ENCODE measurements at places on chromosomes 13 and 19.

GRCh38 chr13:100899720-100900316 is 225.2 kb upstream of the TMTC4 start:
- H3K27me3 ChIP-seq, result no peaks in the 10 kb centered on the region
- H3K4me3 ChIP-seq, result no peak overlapping the region
- H3K27ac ChIP-seq, result no peak overlapping the region
- no peaks in the 10 kb centered on the region for H3K4me1 ChIP-seq
- no peaks in the 10 kb centered on the region for H3K36me3 ChIP-seq

- H3K4me1 ChIP-seq, result no peaks in the 10 kb centered on the region
- no peaks in the 10 kb centered on the region for H3K36me3 ChIP-seq
- no peaks in the 10 kb centered on the region for H3K27me3 ChIP-seq
- no peak overlapping the region for H3K27ac ChIP-seq
Observed at GRCh38 chr13:73870970-73871935, 263.0 kb downstream of the KLF12 start.

- H3K36me3 ChIP-seq, result no peaks in the 10 kb centered on the region
- H3K4me3 ChIP-seq, result no peak overlapping the region
- DNase-seq, result no peak
- H3K27me3 ChIP-seq, result no peaks in the 10 kb centered on the region
- H3K4me1 ChIP-seq, result no peaks in the 10 kb centered on the region
Observed at GRCh38 chr13:68099631-68100030, 869.5 kb upstream of the PCDH9 start.

DNA sequence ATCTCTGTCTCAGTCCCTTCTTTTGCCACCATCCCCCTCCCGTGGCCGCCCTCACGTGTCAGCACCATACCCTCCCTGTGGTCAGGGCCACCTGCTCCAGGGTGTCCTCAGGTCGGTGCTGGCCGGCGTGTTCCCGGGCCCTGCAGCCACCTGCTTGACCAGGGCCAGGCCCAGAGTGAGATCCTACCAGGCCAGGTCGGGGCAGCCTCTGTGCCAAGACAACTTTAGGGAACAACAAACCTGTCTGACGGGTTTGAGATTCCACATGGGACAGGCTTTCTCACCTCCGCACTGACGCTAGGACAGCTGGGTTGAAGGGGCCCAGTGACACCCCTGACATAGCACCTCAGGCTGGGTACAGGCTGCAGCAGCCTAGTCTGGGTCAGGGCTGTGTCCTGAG is 7.5 kb upstream of the SBNO2 start:
- DNase-seq, result no peak
- H3K27ac ChIP-seq, result peak overlapping the region; percentile 88
- peaks cover 33% of the 10 kb centered on the region for H3K4me1 ChIP-seq
- H3K36me3 ChIP-seq, result no peaks in the 10 kb centered on the region
- H3K4me3 ChIP-seq, result no peak overlapping the region
- no peaks in the 10 kb centered on the region for H3K27me3 ChIP-seq

DNA sequence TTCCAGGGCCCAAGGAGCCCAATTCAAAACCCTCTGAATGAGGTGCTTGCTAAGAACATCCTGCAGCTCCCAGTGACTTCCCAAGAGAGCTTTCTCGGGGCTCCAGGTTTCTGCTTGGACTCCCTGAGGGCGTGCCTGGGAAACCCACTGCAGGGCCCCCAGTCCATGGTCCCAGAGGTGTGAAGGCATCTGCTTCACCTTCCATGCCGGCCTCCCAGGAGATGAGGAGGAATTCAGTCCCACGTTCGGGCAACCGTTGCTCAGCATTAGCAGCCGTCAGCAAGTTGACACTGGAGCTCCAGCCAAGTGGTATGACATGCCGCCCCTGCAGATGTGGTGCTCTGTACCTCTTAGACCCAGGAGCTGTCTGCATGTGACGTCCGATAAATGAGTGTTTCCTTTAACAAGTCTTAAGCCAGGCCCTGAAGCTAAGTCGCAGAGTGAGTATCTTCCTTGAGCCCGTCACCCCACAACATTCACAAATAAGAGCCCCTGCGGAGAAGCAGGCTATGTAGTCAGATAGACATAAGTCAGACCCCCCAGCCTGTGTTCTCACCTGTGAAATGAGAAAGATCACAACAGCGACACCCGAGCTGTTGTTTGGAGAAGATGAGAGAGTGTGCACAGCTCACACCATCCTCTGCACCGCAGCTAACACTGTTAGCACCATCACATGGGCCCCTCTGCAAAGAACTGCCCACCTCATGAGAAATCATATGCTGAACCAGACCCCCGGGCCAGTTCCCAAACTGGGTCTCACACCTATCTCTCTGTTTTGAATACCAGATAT is 150.3 kb downstream of the KATNAL1 start:
- no peaks in the 10 kb centered on the region for H3K36me3 ChIP-seq
- no peaks in the 10 kb centered on the region for H3K4me1 ChIP-seq
- no peak overlapping the region for H3K4me3 ChIP-seq

All from esophagus squamous epithelium (tissue), 5 donors.